ENCODE measurements at places on chromosomes 2 and 18. TPM values are rescaled to one million over a fixed set of nuclear protein-coding genes. Genes with fewer than 3 reads are reported as not detected.

ATF2 gene
- total RNA-seq, result 18.0 TPM

GBX2 gene
- not detected for total RNA-seq

UGT1A5 gene
- total RNA-seq, result not detected

ZNF142 gene
- 8.6 TPM for total RNA-seq

TEX44 gene
- total RNA-seq, result not detected

RNU2-63P gene
- 1.9 TPM for total RNA-seq

DPP4 gene
- total RNA-seq, result 2.6 TPM

EMX1 gene
- total RNA-seq, result 0.13 TPM

CCDC138 gene
- total RNA-seq, result 1.8 TPM

TMEM247 gene
- total RNA-seq, result not detected

MFSD2B gene
- total RNA-seq, result 0.47 TPM

- DNase-seq, result no peak
These were observed 82.0 kb downstream of the STK39 start for GRCh38 chr2:168165397-168165796.

- DNase-seq, result no peak
These were observed 328.3 kb downstream of the LRATD1 start for GRCh38 chr2:14960686-14961324.

- no peak for DNase-seq
These were observed 44.9 kb upstream of the TAF4B start for GRCh38 chr18:26181343-26181826.

DNA sequence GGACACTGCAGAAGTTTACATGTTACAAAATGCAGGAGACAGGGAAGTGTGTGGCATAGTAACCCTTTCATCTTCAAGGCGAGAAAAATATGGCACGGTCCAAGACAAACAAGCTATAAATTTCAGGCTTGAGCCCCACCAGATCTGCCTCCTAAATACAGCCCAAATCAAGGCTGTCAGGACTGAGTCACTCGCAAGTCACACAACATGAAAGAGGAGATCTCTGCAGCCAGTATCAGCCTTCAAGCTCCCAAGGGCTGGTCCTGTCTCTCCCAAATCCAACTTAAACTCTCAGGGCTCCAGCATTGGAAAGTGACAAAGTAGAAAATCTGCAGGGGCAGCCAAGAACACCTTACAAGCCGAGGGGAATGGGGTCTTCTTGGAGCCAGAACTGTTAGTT, 106.3 kb upstream of the GATA6 start:
- no peak for DNase-seq

GRCh38 chr2:130347220-130347925, 4.7 kb downstream of the IMP4 start:
- no peak for DNase-seq

DNA sequence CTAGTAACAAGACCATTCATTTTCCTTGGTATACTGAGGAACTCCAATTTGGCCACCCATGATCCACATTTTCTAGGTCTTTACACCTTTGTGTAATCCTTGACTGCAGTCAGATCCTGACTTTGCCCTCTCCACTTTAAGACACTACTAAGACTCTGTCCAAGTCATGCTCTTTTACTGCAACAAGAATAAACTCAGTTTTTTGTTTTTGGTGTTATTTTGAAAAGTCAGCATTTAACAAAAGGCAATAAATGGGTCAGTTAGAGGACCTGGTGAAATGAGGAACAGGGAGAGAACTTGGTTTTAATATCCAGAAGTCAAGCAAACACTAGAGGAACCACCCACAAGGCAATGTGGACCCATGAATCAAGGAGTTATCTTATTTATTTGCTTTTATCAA, 252.2 kb upstream of the RBBP8 start:
- DNase-seq, result no peak

DNA sequence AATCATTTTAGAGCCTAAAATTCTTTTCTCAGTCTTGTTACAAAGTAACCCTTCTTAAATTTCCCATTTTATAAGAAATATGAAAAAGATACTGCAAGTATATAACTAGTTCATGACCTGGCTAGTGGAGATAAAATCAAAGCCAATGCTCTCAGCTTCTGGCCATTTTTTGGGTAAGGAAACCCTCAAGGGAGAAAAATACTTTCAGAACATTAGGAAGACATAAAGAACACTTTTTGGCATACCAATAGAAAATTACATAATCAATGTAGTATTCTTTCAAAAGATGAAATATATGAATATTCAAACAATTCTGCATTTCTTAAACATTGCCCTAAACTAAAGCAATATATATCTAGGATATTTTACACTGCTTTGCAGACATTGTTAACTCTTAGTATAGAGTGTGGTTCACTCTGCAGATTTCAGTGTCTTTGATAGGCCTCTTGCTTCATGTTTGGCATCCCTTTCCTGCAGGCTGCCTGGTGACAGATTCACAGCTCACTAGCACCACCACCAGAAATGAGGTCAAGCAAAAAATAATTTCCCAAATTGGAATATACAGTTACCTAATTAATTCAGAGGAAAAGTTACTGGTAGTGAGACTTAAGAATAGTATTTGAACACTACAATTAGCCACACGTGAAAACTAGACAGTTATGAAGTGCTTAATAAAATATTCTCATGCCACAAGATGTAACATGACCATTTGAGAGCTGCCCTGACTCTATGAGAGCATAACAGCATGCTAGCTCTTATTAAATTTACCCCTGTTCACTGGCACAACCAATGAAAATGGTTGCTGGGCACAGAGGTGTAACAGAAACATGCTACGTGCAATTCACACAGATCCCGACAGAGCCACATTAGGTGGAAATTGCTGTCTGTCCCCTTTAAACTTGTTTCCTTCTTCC, 36.0 kb downstream of the PAIP2B start:
- DNase-seq, result no peak

GRCh38 chr2:215364157-215365155, 52.6 kb downstream of the ATIC start:
- no peak for DNase-seq

GRCh38 chr2:64455545-64455944, 1.6 kb downstream of the LGALSL start:
- DNase-seq, result no peak

DNA sequence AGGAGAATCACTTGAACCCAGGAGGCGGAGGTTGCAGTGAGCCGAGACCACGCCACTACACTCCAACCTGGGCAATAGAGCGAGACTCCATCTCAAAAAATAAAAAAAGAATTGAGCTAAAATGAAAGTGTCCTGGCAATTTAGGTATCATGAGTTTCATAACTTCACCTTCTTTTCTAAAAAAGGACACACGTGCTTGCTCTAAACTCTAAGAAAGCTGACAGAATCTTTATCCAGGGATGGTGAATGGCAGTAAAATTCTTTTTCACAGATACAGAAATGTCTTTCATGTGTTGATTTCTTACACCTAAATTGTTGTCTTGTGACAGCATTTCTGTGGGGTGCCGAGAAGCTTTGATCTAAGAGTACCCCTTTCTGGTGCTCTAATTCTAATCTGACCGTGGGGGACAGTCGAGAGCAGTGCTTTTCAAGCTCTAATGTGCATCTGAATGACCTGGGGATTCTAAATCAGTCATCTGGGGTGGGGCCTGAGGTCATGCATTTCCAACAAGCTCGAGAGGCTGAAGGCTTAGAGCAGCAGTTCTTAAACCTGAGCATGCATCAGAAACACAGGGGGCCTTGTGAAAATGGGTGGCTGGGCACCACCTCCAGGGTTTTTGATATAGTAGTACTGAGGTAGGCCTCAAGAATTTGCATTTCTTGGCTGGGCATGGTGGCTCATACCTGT, 42.1 kb upstream of the REL start:
- no peak for DNase-seq

DNA sequence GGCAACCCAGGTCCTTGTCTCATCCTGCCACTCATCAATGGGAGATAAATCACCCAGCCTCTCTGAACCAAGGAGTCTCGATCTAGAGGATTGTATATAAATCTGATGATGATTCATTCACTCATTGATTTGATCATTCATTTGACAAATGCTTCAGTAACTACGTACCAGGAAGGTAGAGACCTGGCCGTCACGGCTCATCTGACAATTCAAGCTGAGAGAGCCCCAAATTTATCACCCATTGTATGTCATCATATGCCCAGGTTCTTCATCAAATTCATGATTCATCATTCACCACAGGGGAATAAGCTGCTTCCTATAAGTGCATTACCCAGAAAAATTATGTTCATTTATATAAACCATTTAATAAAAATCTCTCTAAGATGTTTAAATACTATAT, 116.9 kb downstream of the FAM161A start:
- DNase-seq, result no peak

Measured in pancreas (tissue), 10 donors.